Activated T-helper 1 cell treated with Interleukin-2 at 50 U/mL for 16 hours (primary cell): ENCODE measurements at places on chromosomes 1 and 21.

DNA sequence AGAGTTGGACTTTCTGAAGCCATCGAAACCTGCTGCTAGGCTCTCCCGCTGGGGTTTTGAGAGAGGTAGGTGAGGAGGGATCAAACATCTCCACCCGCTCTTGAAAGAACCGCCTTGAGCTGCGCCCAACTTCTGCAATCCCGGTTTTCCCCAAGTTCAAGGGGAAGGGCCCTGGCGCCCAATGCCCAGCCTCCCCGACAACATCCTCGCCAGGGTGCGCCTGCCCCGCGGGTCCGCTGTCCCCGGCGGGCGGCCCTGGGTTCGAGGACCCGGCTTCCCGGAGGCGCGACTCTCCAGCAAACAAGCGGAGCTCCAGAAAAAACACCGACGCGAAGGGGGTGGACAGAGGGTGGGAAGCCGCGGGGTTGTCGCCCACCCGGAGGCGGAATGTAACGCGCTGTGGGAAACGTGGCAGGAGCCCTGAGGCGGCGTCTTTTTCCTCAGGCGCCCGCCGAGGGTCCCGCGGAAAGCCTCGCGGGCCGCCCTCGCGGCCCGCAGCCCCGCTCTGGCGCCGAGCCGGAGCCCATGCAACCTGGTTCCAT lies 607 bp downstream of the BTG3 start:
- peak; percentile 2 for DNase-seq

DNA sequence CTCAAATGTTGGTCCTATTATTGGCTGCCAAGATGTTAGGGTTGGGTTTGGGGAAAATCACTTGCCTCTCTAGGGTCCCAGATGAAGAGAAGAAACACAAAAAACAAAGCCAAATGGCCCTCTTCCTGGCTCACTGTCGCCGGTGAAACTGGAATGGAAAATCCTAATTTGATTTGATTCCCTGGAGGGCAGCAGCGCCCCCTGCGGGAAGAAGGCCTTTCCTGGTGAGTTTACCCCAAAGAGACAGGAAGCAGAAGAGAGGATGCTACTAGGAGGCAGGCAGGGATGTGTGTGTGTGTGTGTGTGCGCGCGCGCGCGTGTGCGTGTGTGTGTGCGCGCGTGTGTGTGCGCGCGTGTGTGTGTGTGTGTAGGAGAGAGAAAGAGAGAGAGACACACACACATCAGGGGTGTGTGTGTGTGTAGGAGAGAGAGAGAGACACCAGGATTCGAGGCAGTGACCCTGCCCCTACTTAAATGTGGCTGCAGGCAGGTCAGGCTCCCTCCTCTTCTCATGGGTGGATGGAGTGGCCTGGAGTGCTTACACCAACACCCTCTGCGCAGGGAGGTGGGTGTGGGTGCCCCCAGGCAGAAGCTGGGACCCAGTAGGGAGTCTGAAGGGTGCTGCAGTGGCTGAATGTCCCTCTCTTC lies 3.1 kb upstream of the SELENON start:
- peak; percentile 57 for DNase-seq

- DNase-seq: no peak
Observed at GRCh38 chr1:244552336-244552735, 91.3 kb downstream of the CATSPERE start.

DNA sequence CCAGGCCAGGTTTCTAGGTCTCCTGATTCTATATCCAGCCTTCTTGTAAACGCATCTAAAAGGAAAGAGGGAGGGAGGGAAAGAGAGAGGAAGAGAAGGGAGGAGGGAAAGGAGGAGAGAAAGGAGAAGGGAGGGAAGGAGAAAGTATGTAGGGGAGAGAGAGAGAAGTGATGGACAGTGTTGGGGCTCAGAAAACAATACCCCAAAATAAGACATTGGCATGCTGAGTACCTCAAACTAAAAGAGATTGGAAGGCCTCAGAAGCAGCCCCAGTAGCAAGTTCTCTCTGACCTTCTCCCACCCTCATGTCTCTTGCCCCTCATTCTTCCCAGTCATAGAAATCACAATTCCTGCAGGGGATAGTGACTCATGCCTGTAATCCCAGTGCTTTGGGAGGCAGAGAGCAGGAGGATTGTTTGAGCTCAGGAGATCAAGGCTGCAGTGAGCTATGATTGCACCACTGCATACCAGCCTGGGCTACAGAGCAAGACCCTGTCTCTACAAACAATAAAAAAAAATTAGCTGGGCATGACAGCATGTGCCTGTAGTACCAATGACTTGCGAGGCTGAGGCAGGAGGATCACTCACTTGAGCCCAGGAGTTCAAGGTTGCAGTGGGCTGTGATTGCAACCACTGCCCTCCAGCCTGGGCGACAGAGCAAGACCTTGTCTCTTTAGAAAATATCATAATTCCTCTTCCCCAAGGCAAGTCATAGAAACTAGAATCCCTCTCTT lies 51.2 kb downstream of the DNTTIP2 start:
- no peak for DNase-seq
